Activated CD4-positive, alpha-beta memory T cell treated with anti-CD3 and anti-CD28 coated beads, Interleukin-2, amount 10 ng/mL, durations not matched to agents 7 days and 5 days (primary cell): ENCODE measurements at places on chromosomes 4 and X.

GRCh38 chr4:98609934-98610333 is 48.5 kb downstream of the TSPAN5 start:
- peaks cover 2% of the 10 kb centered on the region for H3K27me3 ChIP-seq
- DNase-seq, result no peak
- H3K4me3 ChIP-seq, result no peak overlapping the region
- H3K4me1 ChIP-seq, result peaks cover 26% of the 10 kb centered on the region
- H3K27ac ChIP-seq, result no peak overlapping the region
- H3K36me3 ChIP-seq, result peaks cover 3% of the 10 kb centered on the region

DNA sequence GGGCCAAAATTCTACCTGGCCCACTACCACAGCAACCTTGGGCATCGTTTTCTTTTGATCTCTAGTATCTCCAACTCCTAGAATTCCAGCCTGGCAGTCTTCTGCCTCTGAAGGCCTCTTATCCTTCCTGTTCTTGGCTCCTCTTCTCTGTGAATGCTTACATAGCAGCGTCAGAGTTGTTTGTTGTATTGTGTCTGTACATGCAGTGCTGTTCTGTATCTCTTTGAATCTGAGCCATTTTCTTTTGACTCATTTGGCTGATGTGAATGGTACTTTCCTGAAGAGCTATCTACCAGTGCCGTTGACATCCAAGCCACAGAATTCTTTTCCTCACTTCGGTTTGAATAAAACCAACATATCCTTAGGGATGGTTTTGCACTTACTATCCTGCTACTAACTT is 79.2 kb downstream of the TMEM164 start:
- peaks cover 12% of the 10 kb centered on the region for H3K4me1 ChIP-seq
- no peak overlapping the region for H3K4me3 ChIP-seq
- no peak for DNase-seq
- H3K27me3 ChIP-seq, result no peaks in the 10 kb centered on the region

DNA sequence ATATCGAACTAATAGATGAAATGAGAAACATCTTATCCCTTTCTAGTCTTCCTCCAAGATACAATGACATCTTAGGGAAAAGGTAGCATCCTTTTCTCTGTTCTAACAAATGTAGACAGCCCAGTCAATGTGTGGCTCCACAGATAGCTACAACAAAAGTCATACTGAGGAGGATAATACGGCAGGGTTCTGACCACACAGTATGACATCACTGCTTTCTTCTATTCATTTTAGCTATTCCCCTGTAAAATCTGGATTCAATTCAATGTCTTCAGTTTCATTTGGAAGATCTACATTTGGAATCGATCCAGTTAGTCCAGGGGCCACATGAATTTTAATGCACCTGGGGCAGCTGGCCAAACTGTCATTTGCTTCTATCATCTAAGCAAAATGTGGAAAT is 51.4 kb downstream of the ENOX2 start:
- no peaks in the 10 kb centered on the region for H3K27me3 ChIP-seq
- peaks cover 4% of the 10 kb centered on the region for H3K36me3 ChIP-seq
- no peak for DNase-seq

GRCh38 chrX:16251782-16252181 is 84.5 kb downstream of the MAGEB17 start:
- no peaks in the 10 kb centered on the region for H3K36me3 ChIP-seq
- peaks cover 3% of the 10 kb centered on the region for H3K27me3 ChIP-seq
- no peaks in the 10 kb centered on the region for H3K4me1 ChIP-seq
- H3K27ac ChIP-seq, result no peak overlapping the region

GRCh38 chr4:81605271-81605670 is 133.6 kb upstream of the RASGEF1B start:
- H3K27ac ChIP-seq, result no peak overlapping the region
- peaks cover 1% of the 10 kb centered on the region for H3K27me3 ChIP-seq
- H3K4me3 ChIP-seq, result no peak overlapping the region
- DNase-seq, result no peak
- H3K4me1 ChIP-seq, result peaks cover 2% of the 10 kb centered on the region

DNA sequence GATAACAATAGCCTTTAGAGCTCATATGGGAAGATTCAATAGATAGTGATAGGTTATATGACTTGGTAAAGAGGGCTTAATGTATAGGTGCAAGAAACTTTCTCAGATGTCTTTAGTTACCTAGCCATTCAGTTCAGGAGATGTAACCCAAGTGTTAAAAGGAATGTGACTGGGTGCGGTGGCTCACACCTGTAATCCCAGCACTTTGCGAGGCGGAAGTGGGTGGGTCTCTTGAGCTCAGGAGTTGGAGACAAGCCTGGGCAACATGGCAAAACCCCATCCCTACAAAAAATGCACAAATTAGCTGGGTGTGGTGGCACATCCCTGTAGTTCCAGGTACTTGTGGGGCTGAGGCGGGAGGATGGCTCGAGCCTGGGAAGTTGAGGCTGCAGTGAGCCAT is 7.9 kb downstream of the TET2 start:
- no peak for DNase-seq
- H3K36me3 ChIP-seq, result peaks cover 18% of the 10 kb centered on the region
- no peak overlapping the region for H3K4me3 ChIP-seq
- H3K4me1 ChIP-seq, result peaks cover 22% of the 10 kb centered on the region

DNA sequence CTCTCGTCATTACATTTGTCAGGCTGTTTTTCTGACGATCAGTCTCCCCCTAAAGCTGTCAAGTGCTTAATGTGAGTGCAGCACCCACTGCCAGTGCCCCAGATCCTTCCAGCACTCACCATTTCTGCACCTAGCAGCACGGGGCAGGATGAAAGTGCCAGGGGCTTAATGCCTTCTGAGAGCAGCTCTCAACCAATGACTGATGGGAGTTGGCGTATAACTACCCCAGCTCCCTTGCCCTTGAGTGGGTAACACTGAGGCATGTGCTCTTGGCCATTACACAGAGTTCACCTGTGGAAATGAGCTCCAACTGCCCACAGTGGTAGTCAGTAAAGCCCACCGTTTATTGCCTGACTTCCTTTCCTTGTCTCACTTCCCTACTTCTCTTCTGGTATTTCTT is 226.2 kb upstream of the BCOR start:
- peaks cover 7% of the 10 kb centered on the region for H3K27me3 ChIP-seq
- H3K27ac ChIP-seq, result no peak overlapping the region
- H3K4me3 ChIP-seq, result no peak overlapping the region

- H3K4me1 ChIP-seq, result no peaks in the 10 kb centered on the region
- H3K4me3 ChIP-seq, result no peak overlapping the region
- no peak for DNase-seq
- H3K27me3 ChIP-seq, result no peaks in the 10 kb centered on the region
- H3K27ac ChIP-seq, result no peak overlapping the region
- peaks cover 11% of the 10 kb centered on the region for H3K36me3 ChIP-seq
Observed at GRCh38 chrX:110172215-110172614, 145.7 kb downstream of the AMMECR1 start.
